Globus pallidus (tissue), 1 donor: ENCODE measurements at places on chromosomes 7 and 10.

GRCh38 chr10:34206935-34207268, 608.2 kb downstream of the PARD3 start:
- DNase-seq, result no peak

DNA sequence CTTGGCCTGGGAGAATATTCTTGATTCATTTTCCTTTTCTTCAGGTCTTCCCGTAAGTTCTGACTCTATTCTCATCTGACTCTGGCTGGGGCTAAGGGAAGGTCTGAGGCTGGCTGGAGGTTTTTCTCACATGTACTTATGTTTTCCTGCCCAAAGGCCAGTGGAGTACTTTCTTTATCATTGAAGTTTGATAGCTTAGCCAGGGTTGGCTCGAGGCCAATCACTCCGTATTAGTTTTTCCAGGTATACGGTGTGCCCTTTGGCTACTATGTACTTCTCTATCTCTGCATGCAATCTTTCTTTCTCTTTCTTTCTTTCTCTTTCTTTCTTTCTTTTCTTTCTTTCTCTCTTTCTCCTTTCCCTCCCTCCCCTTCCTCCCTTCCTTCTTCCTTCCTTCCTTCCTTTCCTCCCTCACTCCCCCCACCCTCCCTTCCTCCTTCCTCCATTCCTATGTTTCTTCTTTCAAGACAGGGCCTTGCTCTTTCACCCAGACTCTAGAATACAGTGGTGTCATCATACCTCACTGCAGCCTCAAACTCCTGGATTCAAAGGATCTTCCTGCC, 26.8 kb upstream of the VKORC1L1 start:
- no peak for DNase-seq

DNA sequence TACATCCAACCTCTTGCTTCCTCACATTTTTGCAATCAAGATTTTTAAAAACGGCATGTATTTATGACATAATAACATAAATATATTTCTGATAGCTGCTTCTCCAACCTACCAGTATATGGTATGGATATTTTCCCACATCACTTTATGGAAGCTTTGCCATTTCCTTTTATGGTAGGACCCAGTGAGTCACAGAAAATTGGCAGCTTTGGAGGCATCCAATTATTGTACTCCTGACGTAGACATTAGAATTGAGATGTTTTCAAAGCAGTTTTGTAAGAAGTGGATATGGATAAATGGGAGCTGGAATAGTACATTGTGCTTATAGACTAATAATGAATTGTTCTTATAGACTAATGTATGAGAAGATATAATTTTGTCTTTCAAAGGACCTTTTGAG, 23.8 kb upstream of the BICC1 start:
- no peak for DNase-seq

- DNase-seq, result no peak
Measured at GRCh38 chr7:100137851-100138760, 10.6 kb upstream of the LAMTOR4 start.

DNA sequence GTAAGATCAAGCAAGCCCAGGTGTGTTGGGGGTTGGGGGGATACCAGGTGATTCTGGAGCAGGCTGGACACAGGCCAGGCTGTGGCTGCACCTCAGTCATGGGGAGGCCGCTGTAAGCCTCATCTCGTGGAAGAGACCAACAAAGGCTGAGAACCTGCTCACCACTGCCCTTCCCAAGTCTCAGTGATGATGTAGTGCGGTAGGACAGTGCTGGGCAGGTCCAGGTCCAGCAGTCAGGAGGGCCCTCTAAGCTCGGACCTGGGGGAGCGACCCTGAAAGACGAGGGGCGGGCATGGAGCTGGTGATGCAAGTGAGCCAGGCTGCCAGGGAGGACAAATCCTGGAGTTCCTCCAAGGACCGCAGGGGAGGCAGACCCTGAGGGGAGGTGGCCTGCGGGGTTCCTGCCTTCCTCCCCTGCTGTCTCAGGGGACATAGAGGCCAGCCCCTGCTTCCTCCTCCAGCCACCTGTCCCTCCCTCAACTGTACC, 3.3 kb upstream of the PWWP2B start:
- no peak for DNase-seq

GRCh38 chr10:72561745-72562166, 64.1 kb downstream of the MICU1 start:
- DNase-seq, result no peak

DNA sequence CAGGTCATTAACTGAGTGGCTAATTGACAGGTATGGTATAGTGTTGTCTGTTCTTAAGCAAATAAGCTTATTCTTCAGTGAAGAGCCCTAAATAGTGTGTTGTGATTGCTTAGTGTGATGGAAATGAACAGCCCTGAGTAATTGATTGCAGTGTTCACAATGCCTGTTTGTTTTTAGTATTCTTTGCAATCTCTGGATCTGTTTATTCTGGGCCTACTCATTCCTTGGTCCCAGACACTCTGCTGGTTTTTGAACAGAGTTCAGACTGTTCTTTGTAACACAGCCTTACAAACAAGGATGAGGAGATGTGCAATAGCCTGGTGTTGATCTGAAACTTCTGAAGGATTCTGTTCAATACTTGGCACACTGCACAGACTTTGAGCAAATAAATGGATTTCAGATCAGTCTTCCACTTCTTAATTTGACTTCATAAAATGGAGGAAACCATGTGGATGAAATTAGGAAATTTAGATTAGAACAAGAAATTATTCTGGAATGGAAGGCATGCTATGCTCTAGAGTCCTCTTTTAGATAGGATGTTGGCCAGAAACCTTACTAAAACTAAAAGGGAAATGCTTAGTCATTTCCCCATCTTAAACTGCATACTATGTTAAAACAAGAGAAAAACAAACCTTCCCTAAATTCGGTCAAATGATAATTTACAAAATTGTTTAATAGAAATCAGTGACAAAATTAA, 444.2 kb upstream of the SEMA3D start:
- DNase-seq, result peak; percentile 34

- DNase-seq, result no peak
Measured at GRCh38 chr10:13056456-13057077, 43.4 kb upstream of the OPTN start.

GRCh38 chr7:67950321-67951083, 953.9 kb downstream of the TYW1 start:
- no peak for DNase-seq

DNA sequence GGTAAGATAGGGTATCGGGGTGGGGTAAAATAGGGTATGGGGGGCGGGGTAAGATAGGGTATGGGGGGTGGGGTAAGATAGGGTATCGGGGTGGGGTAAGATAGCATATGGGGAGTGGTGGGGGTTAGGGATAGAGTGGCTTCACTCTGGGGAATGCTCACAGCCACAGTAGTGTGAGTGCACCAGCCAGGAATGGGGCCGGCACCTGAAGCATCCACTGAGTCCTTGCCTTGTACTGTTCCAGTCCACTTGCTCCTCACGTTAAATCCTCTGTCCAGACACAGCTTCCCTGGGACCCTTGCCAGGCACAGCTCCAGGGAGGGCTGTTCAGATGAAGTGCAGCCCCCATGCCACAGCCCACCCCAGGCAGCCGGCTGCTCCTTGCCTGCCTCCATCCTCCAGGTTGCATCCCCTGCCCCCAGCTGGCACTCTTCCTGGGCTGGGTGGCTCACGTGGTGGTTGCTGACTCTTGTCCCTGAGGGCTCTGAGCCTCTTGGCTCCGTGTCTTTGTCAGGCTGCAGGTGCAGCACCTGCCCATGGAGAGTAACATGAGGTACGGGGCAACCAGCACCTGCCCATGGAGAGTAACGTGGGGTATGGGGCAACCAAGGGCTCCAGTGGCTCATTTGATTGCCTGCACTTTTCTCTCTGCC, 268.4 kb downstream of the TCERG1L start:
- no peak for DNase-seq

- DNase-seq, result peak; percentile 36
Measured at GRCh38 chr10:13117841-13118783, 18.1 kb downstream of the OPTN start.

- DNase-seq, result no peak
Measured at GRCh38 chr7:109020251-109020650, 450.6 kb downstream of the DNAJB9 start.

DNA sequence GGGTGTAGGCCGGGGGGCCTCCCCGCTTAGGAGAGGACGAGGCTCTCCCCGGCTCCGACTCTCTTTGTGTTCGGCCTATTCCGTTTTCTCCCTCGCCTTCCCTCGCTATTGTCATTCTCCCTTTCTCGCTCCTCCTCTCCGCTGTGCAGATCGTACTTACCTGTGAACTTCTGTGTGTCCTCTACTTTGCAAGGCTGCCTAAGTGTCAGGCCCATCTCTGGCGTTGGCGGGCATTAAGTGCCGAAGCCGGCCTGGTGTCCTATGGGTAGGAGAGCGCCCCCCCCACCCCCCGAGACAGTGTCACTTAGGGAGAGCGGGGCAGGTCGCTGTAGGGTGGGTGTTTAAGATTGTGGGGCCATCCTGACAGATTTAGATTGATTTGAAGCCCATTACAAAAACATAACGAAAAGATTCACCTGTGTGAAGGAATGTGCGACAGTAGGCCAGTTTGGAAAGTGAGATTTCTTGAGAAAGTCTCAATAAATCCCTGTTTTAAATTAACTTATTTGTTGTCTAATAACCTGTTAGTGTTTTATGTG, 579 bp downstream of the RBM33 start:
- peak; percentile 46 for DNase-seq

DNA sequence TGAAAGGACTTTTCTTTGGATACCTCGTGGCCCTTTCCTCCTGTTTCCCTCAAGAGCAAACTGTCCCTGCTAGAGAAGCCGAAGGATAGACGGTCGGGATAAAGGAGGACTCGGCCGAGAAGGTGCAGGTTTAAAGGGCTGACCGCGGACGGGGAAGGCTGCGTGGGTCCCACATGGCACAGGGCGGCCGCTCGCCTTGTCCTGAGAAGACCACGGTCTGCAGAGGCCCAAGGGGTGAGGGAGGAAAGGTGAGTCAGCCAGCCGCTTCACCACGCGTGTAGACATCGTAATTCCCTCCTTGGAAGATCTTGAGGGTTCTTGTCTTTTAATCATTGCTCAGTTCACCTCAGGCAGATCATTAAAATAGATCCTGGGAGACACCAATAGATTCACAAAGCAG, 253.8 kb downstream of the DPP6 start:
- no peak for DNase-seq

- DNase-seq, result no peak
Measured at GRCh38 chr10:44977287-44978212, 1.1 kb downstream of the DEPP1 start.

GRCh38 chr7:14839307-14839706, 63.2 kb downstream of the DGKB start:
- peak; percentile 6 for DNase-seq

DNA sequence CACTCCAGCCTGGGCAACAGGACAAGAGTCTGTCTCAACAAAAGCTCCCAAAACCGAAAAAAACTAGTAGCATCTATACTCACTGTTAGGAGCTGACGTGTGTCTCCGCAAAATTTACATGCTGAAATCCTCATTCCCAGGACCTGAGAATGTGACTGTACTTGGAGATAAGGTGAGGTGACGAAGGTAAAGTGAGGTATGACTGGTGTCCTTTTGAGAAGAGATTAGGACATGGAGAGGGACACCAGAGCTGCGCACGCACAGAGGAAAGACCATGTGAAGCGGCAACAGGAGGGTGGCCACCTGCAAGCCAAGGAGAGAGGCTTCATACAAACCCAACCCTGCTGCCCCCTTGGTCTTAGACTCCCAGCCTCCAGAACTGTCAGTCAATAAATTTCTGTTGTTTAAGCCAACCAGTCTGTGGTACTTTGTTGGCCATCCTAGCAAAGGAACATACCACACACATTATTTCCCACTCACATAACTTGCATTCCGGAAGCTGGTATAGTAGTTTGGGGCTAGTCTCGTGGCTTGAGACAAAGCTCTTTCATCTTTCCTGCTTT, 1154.0 kb upstream of the CELF2 start:
- DNase-seq, result no peak

DNA sequence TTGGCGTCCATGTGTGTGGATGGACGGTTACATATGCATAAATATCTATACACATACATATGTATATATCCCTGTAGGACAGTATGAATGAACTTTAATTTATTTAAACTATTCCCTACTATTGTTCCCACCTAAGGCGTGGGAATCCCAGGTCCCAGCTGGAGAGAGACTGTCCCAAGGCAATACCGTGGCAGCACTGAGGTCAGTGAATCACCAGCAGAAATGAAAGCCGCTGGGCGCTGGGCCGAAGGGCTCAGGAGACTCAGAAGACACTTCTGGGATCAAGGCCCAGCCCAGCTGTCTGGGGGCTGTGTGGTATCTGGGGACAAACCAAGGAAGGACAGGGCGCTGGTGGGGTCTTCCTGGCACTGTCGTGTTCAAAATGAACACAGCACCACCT, 49.6 kb upstream of the MYL10 start:
- DNase-seq, result no peak

DNA sequence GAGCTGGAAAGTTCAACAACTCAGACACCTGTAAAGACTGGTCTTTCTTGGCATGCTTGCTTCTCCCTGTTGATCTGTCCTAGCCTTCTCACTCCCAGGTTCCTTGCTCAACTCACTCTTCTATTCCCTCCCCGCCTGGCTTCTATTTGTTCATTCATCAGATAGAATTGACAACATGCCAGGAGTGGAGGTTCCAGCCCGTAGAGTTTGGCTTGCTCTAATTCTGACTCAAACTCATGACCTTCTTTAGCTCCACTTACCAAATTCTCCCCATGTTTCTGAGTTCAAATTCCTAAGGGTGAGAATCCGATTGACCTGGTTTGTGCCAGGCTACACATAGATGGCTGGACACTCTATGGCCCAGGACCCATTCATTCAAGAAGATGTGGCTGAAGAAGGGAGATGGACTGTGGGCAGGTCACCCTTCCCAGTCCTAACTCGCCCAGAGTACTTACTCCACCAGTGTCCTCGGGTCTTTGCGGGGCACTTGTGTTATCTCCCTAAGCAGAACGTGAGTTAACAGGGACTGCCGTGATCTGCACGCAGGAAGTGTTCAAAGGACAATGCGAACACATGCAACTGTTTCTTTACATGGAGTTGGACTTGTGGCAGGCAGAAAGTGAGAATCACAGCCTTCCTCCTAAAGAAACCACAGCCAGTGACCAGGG, 4.0 kb upstream of the TMEM236 start:
- DNase-seq, result no peak

GRCh38 chr7:127514499-127514898, 70.9 kb downstream of the GCC1 start:
- DNase-seq, result peak; percentile 37

- no peak for DNase-seq
Measured at GRCh38 chr7:158490171-158490782, 97.3 kb downstream of the PTPRN2 start.

DNA sequence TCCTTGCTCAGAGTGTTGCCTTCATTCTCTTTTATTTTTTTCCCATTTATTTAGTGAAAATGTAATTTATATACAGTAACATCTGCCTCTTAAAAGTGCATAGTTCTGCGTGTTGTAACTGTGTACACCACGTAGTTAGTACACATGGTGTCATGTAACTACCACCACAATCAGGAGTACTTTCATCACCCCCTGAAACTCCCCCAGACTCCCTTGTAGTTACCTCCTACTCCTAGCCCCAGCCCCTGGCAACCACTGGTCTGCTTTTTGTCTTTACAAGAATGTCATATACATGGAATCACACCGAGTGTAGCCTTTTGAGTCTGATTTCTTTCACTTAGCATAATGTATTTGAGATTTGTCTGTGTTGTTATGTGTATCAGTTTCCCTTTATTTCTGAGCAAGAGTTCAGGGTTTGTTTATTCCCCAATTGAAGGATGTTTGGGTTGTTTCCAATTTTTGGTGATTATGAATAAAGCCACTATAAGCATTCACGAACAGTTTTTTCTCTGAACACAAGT, 50.6 kb downstream of the GRK5 start:
- DNase-seq, result no peak

GRCh38 chr7:311796-312195, 21.8 kb downstream of the FOXL3 start:
- no peak for DNase-seq

GRCh38 chr7:70997261-70997660, 134.7 kb upstream of the GALNT17 start:
- DNase-seq, result no peak

- no peak for DNase-seq
Measured at GRCh38 chr7:37467002-37467401, 18.3 kb upstream of the ELMO1 start.
